Choroid plexus epithelial cell (primary cell): ENCODE measurements at places on chromosomes 2 and 18.

- DNase-seq, result no peak
These were observed 24.0 kb upstream of the GPC1 start for GRCh38 chr2:240411261-240412160.

DNA sequence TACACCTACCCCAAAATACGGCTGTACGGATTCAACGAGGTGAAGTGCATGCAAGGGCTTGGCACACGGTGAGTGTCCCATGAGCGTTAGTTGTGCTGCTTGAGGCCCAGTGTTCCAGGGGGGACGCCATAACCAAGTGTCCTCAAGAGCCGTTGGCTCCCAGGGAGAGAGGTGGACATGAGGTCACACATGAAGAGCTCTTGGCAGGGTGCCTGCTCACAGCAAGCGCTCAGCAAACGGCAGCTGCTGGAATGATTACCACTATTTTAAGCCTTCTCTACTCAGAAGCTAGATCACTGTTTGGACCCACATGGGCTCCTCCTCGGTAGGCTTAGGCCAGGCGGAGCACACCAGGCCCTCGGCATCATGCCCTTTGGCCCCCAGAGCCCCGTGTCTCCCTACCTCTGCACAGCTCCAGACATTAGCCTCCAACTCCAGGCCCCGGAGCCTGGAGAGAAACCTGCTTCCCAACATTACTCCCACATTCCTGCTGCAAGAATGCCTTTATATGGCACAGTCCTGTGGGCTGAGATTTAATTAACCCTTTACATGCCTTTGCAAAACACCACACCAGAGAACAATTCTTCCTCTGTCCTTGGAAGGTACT is 68.4 kb upstream of the PPP1CB start:
- DNase-seq, result peak; percentile 98

DNA sequence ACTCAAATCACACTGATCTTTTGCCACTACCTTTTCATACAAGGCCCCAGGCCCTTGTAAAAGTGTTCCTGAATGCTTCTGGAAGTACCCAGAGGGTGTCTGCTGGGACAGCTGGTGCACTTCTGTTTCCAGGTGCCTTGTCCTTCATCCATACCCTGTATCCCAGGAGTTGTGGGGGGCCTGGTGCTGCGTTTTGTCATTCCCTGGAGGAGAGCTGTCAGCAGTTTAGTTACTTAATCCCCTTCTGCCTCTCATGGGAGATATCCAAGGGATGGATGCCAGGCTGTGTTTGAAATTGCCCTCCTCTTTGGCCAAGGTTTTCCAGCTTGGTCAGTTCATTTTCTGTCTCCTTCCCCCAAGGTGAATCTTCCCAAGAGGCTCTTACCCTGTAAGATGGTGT is 158.3 kb downstream of the WDSUB1 start:
- no peak for DNase-seq

DNA sequence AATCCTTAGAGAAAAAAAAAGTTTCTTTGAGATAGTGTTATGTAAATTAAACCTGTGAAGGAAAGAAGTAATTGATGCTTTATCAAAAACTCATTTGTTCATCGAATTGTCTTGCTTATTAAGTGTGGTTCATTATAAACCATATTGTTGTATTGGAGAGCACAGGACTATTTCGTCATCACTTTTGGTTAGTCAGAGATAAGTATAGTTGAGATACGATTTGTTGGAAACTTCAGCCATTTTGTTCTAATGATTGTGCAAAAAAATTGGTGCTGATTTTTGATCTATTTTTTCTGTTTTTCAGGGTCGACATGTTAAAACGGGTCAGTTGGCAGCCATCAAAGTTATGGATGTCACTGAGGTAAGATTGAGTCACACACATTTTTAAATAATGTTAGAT is 92.9 kb downstream of the MAP4K4 start:
- DNase-seq, result no peak

DNA sequence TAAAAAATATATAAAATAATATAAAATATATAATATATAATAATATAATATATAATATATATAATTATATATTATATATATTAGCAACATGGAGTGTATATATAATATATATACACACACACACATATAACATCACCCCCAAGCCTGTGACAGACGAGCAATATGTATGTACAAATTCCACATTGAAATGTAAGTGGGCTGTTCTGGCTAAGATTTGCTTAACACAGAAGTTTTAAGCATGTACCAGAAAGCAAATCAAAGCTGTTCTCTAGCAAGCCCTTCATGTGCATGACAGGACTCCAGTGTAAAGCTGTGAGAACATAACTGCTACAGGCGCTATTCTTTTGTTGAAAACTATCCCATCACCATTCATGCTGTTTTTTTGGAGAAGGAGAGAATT is 261.7 kb upstream of the TNP1 start:
- DNase-seq, result no peak

- DNase-seq, result peak; percentile 91
These were observed 332.4 kb downstream of the GULP1 start for GRCh38 chr2:188623995-188624643.

GRCh38 chr18:24540896-24541295 is 80.5 kb downstream of the HRH4 start:
- no peak for DNase-seq

GRCh38 chr18:7630731-7631442 is 63.8 kb downstream of the PTPRM start:
- DNase-seq, result no peak
